B cell (primary cell): ENCODE measurements at places on chromosomes 7 and 10. TPM values are rescaled to one million over a fixed set of nuclear protein-coding genes. Genes with fewer than 3 reads are reported as not detected.

DNA sequence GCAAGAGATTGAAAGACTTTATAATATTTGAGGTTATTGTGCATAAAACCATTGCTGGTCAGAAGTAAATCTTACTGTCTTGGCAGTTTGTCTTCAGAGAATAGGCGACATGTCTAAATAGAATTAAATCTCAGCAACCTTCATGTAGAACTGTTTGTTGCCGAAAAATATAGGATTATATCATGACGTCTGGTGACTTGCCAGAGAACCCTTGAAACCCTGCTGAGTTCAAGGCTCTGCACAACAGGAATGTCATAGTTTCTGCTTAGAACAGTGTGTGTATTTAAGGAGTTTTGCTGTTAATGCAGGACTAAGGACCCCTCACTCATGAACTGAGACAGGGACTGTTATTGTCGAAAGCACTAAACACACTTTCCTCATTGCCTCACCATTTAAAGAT is 206.4 kb upstream of the ETV1 start:
- no peak for DNase-seq
- no peak overlapping the region for H3K4me3 ChIP-seq
- no peak overlapping the region for H3K27ac ChIP-seq
- no peaks in the 10 kb centered on the region for H3K27me3 ChIP-seq
- no peaks in the 10 kb centered on the region for H3K36me3 ChIP-seq

GRCh38 chr7:130345136-130345535 is 520 bp downstream of the CPA5 start:
- no peak overlapping the region for H3K4me3 ChIP-seq
- H3K27me3 ChIP-seq, result no peaks in the 10 kb centered on the region

Gene GSAP
- total RNA-seq, result 200 and 207 TPM in 2 replicates

Gene SEC31B
- total RNA-seq, result 36.3 and 36.4 TPM in 2 replicates

DNA sequence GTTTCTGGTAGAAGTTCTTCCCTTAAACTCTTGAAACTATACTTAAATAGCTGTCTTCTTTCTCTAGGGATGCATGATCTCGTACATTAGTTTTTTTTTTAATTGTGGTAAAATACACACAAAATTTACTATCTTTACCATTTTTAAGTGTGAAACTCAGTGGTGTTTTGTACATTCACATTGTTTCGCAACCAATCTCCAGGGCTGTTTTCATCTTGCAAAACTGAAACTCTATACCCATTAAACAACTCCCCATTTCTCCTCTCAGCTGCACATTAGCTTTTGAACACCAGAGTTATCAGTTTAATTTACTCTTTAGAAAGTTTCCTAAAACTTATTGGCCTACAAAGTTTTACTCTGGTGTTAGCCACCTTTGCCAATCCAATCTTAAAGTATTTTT is 45.5 kb upstream of the PRKAR2B start:
- no peak overlapping the region for H3K4me3 ChIP-seq
- DNase-seq, result no peak
- no peaks in the 10 kb centered on the region for H3K36me3 ChIP-seq
- no peaks in the 10 kb centered on the region for H3K27me3 ChIP-seq
- H3K4me1 ChIP-seq, result no peaks in the 10 kb centered on the region
- H3K27ac ChIP-seq, result no peak overlapping the region

- no peak overlapping the region for H3K27ac ChIP-seq
- no peaks in the 10 kb centered on the region for H3K36me3 ChIP-seq
- no peaks in the 10 kb centered on the region for H3K27me3 ChIP-seq
- no peak overlapping the region for H3K4me3 ChIP-seq
- no peaks in the 10 kb centered on the region for H3K4me1 ChIP-seq
Measured at GRCh38 chr7:80241671-80242070, 107.0 kb downstream of the GNAI1 start.

Gene GCK
- total RNA-seq, result 0.22 and 0.87 TPM in 2 replicates

DNA sequence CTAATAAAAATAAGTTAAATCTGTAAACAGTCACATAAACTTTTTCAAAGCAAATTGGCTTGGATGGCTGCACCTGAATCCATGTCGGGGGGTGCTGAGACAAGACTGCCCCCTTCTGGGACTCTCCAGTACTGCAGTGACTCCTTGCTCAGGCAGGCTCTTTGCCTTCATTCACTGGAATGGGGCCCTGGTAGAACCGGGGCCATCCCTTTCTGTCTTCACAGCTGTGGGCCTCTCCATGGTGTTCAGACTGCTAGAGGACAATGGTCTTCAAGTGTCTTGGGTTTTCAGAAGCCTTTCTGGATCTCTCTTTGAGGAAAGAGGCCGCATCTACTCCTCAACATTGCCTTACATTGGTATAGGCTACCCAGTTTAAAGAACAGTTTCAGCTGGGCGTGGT is 16.1 kb upstream of the IMPDH1 start:
- H3K27me3 ChIP-seq, result no peaks in the 10 kb centered on the region
- H3K4me3 ChIP-seq, result no peak overlapping the region
- H3K4me1 ChIP-seq, result no peaks in the 10 kb centered on the region
- no peaks in the 10 kb centered on the region for H3K36me3 ChIP-seq
- no peak overlapping the region for H3K27ac ChIP-seq
- peak; percentile 71 for DNase-seq

Gene CFAP58
- total RNA-seq, result not detected in 2 replicates

GRCh38 chr10:123636598-123637325 is 29.4 kb upstream of the GPR26 start:
- H3K27ac ChIP-seq, result no peak overlapping the region
- DNase-seq, result no peak
- peaks cover 3% of the 10 kb centered on the region for H3K27me3 ChIP-seq
- H3K36me3 ChIP-seq, result no peaks in the 10 kb centered on the region
- H3K4me3 ChIP-seq, result no peak overlapping the region

GRCh38 chr7:31553661-31554081 is 39.8 kb downstream of the ITPRID1 start:
- no peaks in the 10 kb centered on the region for H3K36me3 ChIP-seq
- H3K27ac ChIP-seq, result no peak overlapping the region
- H3K27me3 ChIP-seq, result no peaks in the 10 kb centered on the region
- DNase-seq, result no peak
- H3K4me3 ChIP-seq, result no peak overlapping the region

GRCh38 chr10:53458007-53458406 is 685.4 kb upstream of the MBL2 start:
- no peak for DNase-seq
- no peaks in the 10 kb centered on the region for H3K4me1 ChIP-seq
- no peak overlapping the region for H3K4me3 ChIP-seq
- no peaks in the 10 kb centered on the region for H3K36me3 ChIP-seq
- H3K27me3 ChIP-seq, result no peaks in the 10 kb centered on the region

Gene ZNF212
- total RNA-seq, result 22.5 and 25.7 TPM in 2 replicates

GRCh38 chr7:116616555-116617059 is 55.4 kb upstream of the MET start:
- H3K4me3 ChIP-seq, result no peak overlapping the region
- H3K27ac ChIP-seq, result no peak overlapping the region
- H3K27me3 ChIP-seq, result peaks cover 7% of the 10 kb centered on the region
- no peak for DNase-seq
- no peaks in the 10 kb centered on the region for H3K4me1 ChIP-seq

- no peak overlapping the region for H3K4me3 ChIP-seq
- no peaks in the 10 kb centered on the region for H3K36me3 ChIP-seq
- no peak for DNase-seq
- no peaks in the 10 kb centered on the region for H3K4me1 ChIP-seq
Measured at GRCh38 chr7:115086146-115086841, 164.4 kb downstream of the MDFIC start.

- peaks cover 17% of the 10 kb centered on the region for H3K4me1 ChIP-seq
- H3K36me3 ChIP-seq, result no peaks in the 10 kb centered on the region
- H3K4me3 ChIP-seq, result peak within 1 kb of the TSS; percentile 6
- no peaks in the 10 kb centered on the region for H3K27me3 ChIP-seq
Measured at GRCh38 chr7:36723951-36724664, at the start of gene AOAH. Gene AOAH (minus strand): TSS chr7:36724494. CDS start chr7:36724148, 346 bp downstream.

Gene PON1
- total RNA-seq, result not detected in 2 replicates

Gene TMEM213
- total RNA-seq, result not detected in 2 replicates

GRCh38 chr7:96624954-96625353 is 84.7 kb downstream of the SEM1 start:
- H3K27ac ChIP-seq, result no peak overlapping the region
- H3K27me3 ChIP-seq, result no peaks in the 10 kb centered on the region
- H3K4me1 ChIP-seq, result no peaks in the 10 kb centered on the region
- H3K36me3 ChIP-seq, result no peaks in the 10 kb centered on the region
- no peak for DNase-seq

Gene CNPY1
- not detected in 2 replicates for total RNA-seq

DNA sequence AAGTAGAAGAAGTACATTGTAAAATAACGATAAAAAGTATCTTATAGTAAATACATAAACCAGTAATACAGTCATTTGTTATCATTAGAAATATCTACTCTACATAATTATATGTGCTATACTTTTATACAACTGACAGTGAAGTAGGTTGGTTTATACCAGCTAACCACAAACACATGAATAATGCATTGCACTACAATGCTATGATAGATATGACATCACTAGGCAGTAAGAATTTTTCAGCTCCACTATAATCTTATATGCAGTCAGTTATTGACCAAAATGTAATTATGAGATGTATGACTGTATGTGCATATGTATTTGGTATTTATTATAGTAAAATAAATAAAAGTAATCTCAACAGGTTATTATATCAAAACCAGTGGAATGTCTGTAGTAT is 23.4 kb upstream of the SGCE start:
- DNase-seq, result no peak
- no peak overlapping the region for H3K4me3 ChIP-seq
- H3K27me3 ChIP-seq, result no peaks in the 10 kb centered on the region
- no peak overlapping the region for H3K27ac ChIP-seq
- no peaks in the 10 kb centered on the region for H3K36me3 ChIP-seq
- no peaks in the 10 kb centered on the region for H3K4me1 ChIP-seq

DNA sequence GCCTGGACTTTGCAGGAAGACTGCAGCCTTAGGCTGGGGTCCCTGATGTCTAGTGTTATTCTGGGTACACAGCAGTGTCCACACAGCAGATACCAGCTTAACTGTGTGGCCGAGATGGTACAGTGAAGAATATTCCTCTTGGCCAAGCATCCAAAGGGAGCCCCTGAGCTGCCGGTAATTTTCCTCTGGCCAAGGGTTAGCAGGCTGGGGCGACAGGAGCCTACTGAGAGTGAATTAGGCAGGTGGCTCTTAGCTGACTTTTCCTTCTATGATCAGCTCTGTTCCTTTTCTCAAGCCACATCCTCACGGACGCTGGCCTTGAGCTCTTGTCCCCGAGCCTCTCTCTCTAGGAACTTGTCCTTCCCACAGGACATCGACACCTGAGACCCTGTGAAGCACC is 29.8 kb downstream of the PRKAG2 start:
- no peaks in the 10 kb centered on the region for H3K27me3 ChIP-seq
- no peak overlapping the region for H3K27ac ChIP-seq
- H3K4me1 ChIP-seq, result peaks cover 21% of the 10 kb centered on the region
- no peak overlapping the region for H3K4me3 ChIP-seq
- DNase-seq, result no peak

Gene WNT2
- not detected in 2 replicates for total RNA-seq

Gene SNCG
- not detected in 2 replicates for total RNA-seq

DNA sequence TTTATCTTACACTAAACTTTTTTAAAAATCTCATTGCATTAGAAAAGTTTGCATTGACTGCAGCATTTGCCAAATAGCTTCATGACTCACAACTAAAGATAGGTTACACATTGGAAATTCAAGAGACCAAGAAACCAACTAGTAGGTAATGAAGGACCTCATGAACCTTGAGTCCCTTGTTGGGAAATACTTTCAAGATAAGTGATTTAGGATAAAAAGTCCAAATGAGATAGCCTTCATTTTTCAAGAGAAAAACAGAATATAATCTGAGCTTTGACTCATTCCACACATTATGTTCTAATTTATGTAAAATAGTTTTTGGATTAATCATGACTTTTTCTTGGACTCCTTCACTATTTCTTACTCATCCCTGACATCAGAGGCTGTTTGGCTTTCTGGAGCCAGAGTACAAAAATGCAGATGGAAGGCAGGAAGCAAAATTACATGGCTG is 13.1 kb upstream of the LIPF start:
- H3K36me3 ChIP-seq, result no peaks in the 10 kb centered on the region
- no peak overlapping the region for H3K27ac ChIP-seq
- H3K4me1 ChIP-seq, result no peaks in the 10 kb centered on the region
- H3K4me3 ChIP-seq, result no peak overlapping the region
- no peak for DNase-seq

GRCh38 chr10:100996678-100997359 is 2.8 kb upstream of the LZTS2 start:
- no peaks in the 10 kb centered on the region for H3K27me3 ChIP-seq
- H3K4me1 ChIP-seq, result peaks cover 34% of the 10 kb centered on the region
- peak overlapping the region; percentile 88 for H3K4me3 ChIP-seq
- no peaks in the 10 kb centered on the region for H3K36me3 ChIP-seq
- DNase-seq, result no peak

GRCh38 chr10:124748166-124748565 is 4.0 kb upstream of the FAM53B start:
- no peaks in the 10 kb centered on the region for H3K36me3 ChIP-seq
- H3K4me3 ChIP-seq, result no peak overlapping the region
- H3K27me3 ChIP-seq, result no peaks in the 10 kb centered on the region
- H3K27ac ChIP-seq, result peak overlapping the region; percentile 68
- peaks cover 16% of the 10 kb centered on the region for H3K4me1 ChIP-seq
- no peak for DNase-seq

GRCh38 chr7:90834771-90835170 is 238.7 kb downstream of the CDK14 start:
- no peaks in the 10 kb centered on the region for H3K4me1 ChIP-seq
- H3K36me3 ChIP-seq, result no peaks in the 10 kb centered on the region
- no peaks in the 10 kb centered on the region for H3K27me3 ChIP-seq
- no peak for DNase-seq

DNA sequence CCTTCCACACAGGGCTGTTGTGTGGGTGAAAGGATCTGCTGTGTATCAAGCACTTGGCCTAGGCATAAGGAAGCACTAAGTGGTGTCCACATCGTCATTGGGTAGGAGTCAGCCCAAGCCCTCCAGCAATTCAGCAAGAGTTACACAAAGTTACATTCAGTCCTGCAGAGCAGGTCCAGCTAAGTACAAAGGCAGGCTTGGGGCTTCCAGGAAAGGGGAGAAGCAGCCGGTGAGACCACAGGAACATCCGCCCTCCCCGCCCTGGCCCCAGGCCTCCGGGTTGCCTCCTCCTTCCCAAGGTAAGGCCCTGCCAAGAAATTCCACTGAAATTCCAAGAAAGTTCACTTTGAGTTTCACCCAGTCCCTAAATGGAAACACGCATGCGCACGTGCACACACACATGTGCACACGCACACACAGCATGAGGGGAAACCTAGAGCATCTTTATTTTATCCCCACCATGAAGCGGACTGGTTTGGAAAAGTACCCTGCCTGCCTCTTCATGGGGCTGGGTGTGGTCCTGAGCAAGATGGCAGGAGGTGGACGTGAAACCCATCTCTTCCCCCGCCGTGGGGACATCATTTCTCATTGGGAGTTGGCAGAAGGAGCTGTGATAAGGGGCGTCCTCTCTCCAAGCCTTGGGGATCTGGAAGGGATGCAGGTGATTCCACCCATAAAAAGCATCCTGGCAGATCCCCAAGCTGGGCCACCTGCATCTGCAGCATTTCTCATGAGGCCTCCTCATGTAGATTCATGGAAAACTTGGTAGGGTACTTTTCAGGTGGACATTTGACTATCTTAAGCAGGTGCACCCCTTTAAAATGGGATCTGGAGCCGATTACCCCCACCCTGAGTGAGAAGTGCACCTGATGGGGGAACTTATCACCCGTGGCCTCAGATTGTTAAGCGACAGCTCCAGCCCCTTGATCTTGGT is 69.1 kb upstream of the NANOS1 start:
- no peaks in the 10 kb centered on the region for H3K4me1 ChIP-seq
- no peak for DNase-seq
- no peaks in the 10 kb centered on the region for H3K36me3 ChIP-seq
- H3K27ac ChIP-seq, result no peak overlapping the region
- H3K4me3 ChIP-seq, result no peak overlapping the region

GRCh38 chr10:130242513-130242912 is 106.3 kb downstream of the GLRX3 start:
- H3K27me3 ChIP-seq, result peaks cover 4% of the 10 kb centered on the region
- no peak for DNase-seq
- H3K36me3 ChIP-seq, result no peaks in the 10 kb centered on the region

Gene EMX2
- not detected in 2 replicates for total RNA-seq
